ENCODE measurements at places on chromosomes 6 and 20.

- no peak for DNase-seq
Measured at GRCh38 chr6:1387538-1387875, 1.9 kb upstream of the FOXF2 start.

- peak; percentile 65 for DNase-seq
Measured at GRCh38 chr6:33787954-33788693, 806 bp downstream of the LEMD2 start.

DNA sequence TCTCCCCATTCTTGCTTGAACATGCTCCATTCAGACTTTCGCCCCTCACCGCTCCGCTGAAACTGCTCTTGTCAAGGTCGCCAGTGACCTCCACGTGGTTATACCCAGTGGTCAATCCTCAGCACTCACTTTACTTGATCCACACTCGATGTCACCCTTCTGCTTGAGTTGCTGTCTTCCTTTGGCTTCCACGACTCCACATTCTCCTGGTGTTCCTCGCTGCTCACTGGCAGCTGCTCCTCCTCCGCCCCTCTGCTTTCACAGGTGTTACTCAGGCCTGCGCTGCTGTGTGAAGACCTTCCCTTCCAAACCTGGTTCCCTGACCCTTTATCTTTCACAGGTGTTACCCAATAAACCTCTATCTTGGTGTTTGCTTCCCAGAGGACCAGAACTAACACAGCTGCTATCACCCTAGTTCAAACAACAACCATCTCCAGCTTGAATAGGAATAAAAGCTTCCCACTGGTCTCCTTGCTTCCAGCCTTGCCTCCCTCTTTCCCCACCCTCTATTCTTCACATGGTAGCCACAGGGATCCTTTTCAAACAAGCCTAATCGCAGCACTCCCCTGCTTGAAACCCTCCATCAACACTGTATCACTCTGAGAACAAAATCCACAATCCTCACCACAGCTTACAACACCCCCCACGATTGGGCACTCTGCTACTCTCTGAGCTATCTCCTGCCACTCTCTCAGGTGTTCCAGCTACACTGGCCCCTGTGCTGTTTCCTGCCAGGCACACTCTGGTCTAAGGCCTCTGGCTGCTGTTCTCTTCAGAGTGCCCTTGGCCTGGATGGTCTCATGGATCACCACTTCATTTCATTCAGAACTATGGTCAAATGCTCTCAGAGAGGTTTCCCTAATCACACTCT is 10.7 kb downstream of the PPIL1 start:
- no peak for DNase-seq

DNA sequence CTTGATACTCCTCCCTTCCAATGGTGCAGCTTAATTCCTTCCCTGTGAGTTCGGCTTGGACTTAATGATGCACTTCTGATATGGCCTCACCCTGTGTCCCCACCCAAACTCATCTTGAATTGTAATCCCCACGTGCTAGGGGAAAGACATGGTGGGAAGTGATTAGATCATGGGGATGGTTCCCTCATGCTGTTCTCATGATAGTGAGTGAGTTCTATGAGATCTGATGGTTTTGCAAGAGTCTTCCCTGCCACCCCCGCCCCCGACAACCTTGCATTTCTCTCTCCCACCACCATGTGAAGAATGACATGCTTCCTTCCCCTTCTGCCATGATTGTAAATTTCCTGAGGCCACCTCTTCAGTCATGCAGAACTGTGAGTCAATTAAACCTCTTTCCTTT is 50.3 kb upstream of the HLA-G start:
- DNase-seq = no peak

- no peak for DNase-seq
Measured at GRCh38 chr20:35398660-35399144, 13.1 kb downstream of the UQCC1 start.

GRCh38 chr6:3773678-3774298 is 22.3 kb upstream of the PXDC1 start:
- no peak for DNase-seq

DNA sequence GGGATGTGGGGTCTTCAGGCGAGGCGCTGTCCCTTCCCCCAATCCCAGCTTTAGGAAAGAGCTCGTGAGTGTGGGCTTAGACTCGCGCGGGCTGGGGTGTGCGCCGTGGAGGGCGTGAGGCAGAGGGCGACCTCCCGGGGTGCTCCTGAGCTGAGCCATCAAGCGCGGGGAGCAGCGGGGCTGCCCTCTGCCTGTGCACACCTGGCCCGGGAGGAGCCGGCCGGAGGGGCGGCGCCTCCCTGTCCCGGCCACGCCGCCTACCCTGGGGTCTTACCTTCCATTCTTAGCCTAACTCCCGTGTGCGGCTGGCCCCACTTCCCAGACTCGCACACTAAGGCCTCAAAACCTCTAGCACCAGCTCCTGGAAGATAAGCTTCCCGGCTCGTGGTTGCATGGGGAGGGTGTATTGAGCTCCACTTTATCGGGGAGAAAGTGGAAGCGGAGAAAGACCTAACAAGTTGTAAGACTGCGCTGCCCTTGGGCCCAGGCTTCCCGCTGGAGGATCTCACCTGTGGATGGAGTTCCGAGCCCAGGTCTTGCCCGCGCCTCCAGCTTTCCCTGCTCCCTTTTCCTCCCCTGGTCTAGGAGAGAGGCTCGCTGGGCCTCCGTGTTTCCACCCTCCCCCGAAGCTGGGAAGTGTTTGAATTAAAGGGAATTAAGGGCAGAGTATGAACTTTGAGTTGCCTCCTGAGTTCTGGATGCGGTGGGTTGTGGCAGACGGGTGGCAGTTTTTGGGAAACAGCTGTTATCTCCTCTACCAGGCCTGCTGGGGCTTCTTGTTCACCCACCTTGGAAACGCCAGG is 1.2 kb downstream of the DNMT3B start:
- peak; percentile 48 for DNase-seq

Data from glutamatergic neuron (in vitro differentiated cells).